Activated CD8-positive, alpha-beta memory T cell treated with anti-CD3 and anti-CD28 coated beads for 4 hours (primary cell): ENCODE measurements at places on chromosomes 2 and 18.

GRCh38 chr2:42410742-42411514 is 49.9 kb upstream of the COX7A2L start:
- no peak for DNase-seq

GRCh38 chr2:88626171-88627054 is 851 bp downstream of the EIF2AK3 start:
- peak; percentile 21 for DNase-seq

DNA sequence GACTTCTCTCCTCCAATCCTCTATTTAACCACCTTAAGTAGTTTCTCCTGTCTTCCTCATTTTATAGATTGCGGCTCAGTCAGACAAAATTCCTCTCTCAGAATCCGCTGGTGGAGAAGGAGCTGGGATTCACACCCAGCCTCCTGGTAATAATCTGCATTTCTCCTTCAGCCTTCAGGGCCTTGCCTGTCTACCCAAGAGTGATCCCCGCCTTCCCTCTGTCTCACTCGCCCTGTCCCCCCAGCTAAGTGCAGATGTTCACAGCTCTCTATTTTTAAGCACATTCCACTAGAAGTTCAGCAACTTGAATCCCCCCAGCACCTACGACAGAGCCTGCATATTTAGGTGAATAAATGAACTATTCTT is 212.5 kb upstream of the HAAO start:
- DNase-seq, result no peak

DNA sequence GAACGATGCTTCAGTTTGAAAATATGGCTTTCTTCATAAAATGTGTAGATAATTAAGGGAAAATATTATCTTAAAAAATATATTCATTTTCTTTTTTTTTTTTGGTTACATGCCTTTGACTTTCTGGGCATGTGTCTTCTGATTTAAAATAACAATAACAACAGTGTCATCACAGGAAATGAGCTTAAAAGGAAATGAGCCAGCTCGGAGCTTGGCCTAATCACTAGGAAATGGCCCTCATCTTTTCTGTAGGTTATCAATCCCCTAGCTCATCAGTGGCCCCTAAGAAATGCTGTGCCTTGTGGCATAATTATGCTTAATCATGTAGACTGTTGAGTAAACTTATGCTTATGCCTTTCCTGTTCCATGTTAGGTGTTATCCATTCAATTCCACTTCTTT is 141.8 kb upstream of the FHL2 start:
- DNase-seq, result no peak

GRCh38 chr18:7890075-7890474 is 323.0 kb downstream of the PTPRM start:
- no peak for DNase-seq

DNA sequence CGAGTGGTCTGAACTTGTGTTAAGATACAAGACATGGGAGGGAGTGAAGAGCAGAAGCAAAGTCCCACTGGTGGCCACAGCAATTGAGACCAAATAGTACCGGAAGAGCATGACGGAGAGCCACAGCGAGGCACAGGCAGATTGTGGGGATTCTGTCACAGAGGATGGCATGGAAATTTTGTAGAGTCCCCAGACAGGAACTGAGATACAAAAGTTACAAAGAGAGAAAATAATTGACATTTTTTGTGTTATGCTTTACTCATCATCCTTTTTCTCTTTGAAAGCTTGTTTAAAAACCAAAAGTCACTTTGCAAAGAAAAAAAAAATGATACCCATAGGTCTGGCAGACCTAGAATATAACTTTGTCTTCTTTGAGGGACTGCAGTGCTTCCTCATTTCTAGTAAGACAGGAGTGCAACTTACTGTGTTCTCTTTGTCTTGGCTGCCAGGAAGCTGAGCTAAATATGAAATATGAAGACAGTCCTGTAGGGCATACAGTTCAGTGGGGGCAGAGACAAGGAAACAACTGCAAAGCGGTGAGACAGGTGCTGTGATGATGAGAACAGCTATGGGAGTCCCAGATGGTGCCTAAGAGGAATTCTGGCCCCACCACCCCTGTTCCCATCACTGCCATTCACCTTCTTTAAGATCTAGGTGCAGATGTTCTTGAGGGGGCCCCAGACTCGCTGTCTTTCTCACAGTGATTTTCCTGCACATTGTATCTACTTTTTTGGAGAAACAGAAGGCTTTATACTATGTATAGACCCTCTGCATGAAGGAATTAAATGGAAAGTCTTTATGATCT is 5.2 kb downstream of the ARHGAP25 start:
- DNase-seq, result no peak

- DNase-seq, result peak; percentile 71
Observed at GRCh38 chr2:70069049-70069448, 18.2 kb upstream of the PCBP1 start.

DNA sequence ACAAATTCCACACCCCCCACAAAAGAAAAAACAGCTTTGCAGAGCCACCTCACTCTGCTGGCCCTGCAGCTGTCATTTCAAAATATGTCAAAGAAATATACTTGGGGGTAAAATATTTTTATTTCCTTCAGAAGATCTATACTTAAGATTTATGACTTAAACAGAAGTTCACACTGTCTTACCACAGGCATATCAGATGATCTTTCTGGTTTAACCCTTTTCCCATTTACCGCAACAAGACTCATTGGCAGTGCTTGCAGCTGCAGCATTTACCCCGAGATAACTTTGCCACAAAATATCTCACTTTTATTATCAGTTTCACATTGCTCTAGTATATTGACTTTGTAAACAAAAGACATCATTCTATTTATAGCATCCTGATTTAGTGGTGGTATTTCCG is 21.6 kb upstream of the SLC35G4 start:
- no peak for DNase-seq

GRCh38 chr2:226378753-226379705 is 420.6 kb downstream of the IRS1 start:
- DNase-seq, result no peak

- DNase-seq, result no peak
Observed at GRCh38 chr2:15647622-15648590, 56.2 kb downstream of the DDX1 start.

DNA sequence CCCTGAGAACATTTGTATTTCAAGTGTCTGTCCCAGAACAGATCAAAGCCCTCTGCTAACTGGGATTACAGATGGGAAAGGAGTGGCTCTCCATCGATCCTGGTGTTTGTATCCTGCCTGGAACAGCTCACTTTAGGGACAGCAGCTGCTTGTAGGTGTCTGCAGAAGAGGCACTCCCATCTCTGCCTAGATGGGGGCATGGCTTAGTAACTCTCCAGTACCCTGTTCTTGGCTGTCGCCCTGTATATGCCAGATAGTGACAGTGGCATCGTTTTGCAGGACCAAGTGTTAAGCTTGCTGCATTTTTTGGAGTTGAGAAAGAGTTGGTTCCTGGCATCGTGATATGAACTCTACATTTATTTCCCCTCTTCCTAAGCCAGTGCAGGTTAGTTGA is 189.9 kb downstream of the SH3RF3 start:
- no peak for DNase-seq

DNA sequence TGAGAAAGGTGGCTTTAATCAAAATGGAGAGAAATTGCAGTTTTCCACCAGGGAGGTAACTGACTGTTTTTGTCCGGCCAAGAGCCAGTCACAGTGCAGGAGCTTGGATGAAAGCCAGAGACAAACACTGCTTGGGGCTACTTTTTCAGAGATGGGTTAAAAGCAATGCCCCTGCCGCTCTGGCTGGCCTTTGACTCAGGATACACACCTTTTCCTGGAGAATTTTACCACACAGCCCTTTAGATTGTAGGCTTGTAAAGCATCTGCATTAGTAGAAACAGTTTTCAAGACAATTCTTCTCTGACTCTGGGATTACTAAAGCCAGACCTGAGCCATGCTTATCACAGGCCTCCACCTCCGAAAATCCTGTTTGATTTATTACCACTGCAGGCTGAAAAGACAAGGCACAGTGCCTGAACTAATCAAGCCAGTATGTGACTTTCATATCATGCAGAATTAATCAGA is 79.7 kb downstream of the CCBE1 start:
- DNase-seq, result no peak

DNA sequence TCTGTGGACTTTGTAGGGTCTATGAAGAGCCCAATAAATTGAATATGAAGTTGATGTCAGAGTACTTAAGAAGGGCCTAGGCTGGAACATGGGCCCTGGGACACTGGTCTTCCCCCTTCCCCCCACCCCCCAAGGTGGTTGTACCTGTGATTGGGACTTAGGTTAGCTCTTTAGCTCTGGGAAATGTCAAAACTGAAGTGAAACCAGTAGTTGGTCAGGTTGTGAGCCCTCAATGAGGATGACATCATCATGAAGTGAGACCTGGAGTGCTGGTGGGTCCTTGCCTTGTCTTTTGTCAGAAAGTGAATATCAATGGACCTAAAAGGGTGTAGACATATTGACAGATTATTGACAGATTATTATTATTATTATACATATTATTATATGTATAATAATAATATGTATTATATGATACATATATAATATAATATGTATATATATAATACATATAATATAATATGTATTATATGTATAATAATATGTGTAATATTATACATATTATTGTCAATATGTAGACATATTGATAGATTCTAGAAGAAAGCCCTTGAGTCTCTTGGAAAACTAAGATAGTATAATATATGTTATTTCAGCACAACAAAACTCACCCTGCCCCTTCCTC is 5.4 kb downstream of the MARS2 start:
- no peak for DNase-seq

DNA sequence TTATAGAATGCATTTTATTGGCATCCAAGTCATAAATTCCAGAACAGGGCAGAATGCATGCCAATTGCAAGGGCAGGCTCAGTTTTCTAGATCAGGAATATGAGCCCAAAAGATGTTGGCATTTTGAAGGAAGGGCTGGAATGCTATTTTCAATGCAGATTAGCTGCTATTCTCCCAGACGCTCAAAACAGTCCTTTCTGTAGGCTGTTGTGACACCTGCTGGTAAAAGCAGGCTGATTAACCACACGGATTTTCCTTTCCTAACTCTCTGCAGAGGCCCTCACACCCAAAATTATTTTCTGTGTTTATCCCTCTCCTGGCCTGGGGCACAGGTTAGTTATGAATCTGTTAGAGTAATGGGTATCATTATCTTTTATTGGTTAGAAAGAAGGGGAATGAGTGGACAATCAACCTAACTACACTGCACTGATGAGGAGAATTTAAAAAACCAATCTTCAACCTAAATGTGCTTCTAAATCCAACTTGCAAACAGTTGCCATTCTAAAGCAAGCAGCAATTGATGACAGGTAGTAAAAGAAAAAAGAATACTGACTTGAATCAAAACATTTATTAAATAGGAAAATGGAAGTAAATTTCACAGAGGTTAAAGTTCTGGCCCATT is 94.0 kb downstream of the PLA2R1 start:
- no peak for DNase-seq

DNA sequence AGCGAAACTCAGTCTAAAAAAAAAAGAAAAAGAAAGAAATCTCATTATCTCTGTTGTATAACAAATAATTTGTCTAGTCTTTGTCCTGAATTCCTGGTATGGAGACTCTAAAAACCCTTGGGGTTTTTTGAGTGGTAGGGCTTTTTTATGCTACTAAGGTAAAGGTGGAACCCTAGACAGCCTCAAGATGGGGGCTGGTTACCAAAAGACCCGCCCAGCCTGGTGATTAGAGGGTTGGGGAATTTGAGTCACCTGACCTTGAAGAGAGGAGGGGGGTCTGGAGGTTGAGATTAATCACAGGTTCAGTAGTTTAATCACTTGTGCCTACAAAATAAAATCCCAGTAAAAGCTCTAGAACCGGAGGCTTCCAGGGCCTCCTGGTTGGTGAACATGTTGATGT is 17.6 kb downstream of the SOWAHC start:
- DNase-seq, result no peak

DNA sequence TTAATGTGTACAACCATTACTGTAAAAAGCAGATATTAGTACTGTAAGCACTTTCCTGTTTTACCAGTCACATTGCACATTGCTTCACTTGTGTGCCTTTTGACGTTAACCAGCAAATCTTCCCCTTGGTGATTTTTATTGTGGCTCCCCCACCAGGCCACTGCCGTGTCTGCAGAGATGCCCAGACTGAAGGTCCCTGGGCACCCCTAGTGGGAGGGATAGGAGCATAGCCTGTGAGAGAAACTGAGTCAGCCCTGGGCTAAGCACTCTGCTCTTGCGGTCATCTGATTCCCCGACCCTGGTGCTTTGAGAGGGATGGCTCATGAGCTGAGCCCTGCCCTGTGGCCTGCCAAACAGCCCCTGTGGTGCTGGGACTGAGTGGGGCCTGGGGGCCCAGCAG is 73.4 kb downstream of the INPP4A start:
- peak; percentile 16 for DNase-seq

- DNase-seq, result no peak
Observed at GRCh38 chr2:24075259-24075658, 867 bp downstream of the SF3B6 start.
